ENCODE measurements at places on chromosomes 4 and X. TPM values are rescaled to one million over a fixed set of nuclear protein-coding genes. Genes with fewer than 3 reads are reported as not detected.

The TSPAN7 gene
- 3.4 TPM for total RNA-seq

The RBMXL3 gene
- total RNA-seq = not detected

The CA5B gene
- total RNA-seq = 2.7 TPM

The RTL9 gene
- total RNA-seq = 0.09 TPM
